NCI-H1694 treated with DMSO at 0.1 percent for 48 hours (cell line): ENCODE measurements at places on chromosomes 3 and 15.

DNA sequence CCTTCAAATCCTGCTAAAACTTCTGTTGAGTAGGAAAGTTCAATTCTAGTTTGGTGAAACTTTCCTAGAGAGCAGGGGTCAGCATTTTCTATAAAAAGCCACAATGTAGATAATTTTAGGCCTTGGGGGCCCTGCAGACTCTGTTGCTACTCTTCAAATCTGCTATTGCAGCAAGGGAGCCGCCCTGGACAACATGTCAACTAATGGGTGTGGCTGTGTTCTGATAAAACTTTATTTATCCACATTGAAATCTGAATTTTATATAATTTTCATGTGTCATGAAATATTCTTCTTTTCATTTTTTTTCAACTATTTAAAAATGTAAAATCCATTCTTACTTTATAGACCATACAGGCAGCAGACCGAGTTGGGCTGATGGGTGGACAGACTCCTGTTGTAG, 67.4 kb upstream of the SAMMSON start:
- DNase-seq: no peak

- DNase-seq: no peak
Observed at GRCh38 chr3:60431599-60431958, 819.7 kb downstream of the FHIT start.

GRCh38 chr3:5047764-5048419, 68.7 kb downstream of the BHLHE40 start:
- no peak for DNase-seq

GRCh38 chr3:98612587-98612986, 19.2 kb upstream of the CPOX start:
- DNase-seq: no peak

- DNase-seq: no peak
Observed at GRCh38 chr15:80989081-80989517, 520 bp downstream of the MESD start.
